Activated naive CD4-positive, alpha-beta T cell treated with anti-CD3 and anti-CD28 coated beads for 36 hours (primary cell): ENCODE measurements at places on chromosomes 7 and 10. TPM values are rescaled to one million over a fixed set of nuclear protein-coding genes. Genes with fewer than 3 reads are reported as not detected.

DNA sequence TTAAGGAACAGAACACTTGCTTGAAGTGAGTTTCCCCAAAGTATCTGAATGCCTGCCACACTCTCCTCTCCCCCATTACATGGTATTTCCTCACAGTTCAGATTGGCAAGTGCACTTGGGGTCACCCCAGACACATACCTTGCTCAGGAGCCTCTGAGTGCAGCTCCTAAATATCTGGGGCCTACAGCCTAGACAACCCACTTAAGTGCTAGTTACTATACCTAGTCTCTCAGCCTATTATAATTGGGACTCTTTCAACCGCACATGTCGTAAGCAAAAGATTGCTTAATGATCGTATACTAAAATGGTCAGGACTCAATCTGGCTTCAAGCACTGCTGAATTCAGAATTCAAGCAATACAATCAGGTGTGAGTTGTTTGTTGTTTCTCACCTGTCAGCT, 19.9 kb downstream of the TMEM176B start:
- no peak for DNase-seq

NPC1L1 gene
- not detected for total RNA-seq

DNA sequence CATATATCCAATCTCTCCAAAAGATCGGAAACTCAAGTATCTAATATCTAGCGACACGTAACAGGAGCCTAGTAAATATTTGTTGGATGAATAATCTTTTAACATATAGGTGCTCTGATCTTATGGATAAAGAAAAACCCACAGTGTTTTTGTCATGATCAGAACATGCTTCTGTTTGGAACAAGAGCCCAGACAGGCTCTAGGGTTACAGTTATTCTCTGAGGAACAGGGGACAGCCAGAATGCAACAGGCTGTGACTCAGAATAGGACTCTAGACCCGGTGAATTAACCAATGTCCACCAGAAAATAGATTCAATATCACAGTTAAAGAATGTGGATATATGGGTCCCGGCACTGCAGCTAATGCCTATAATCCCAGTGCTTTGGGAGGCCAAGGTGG, 296.1 kb upstream of the FZD8 start:
- no peak for DNase-seq

LRRC17 gene
- total RNA-seq, result not detected

HPS6 gene
- 8.8 TPM for total RNA-seq

DNA sequence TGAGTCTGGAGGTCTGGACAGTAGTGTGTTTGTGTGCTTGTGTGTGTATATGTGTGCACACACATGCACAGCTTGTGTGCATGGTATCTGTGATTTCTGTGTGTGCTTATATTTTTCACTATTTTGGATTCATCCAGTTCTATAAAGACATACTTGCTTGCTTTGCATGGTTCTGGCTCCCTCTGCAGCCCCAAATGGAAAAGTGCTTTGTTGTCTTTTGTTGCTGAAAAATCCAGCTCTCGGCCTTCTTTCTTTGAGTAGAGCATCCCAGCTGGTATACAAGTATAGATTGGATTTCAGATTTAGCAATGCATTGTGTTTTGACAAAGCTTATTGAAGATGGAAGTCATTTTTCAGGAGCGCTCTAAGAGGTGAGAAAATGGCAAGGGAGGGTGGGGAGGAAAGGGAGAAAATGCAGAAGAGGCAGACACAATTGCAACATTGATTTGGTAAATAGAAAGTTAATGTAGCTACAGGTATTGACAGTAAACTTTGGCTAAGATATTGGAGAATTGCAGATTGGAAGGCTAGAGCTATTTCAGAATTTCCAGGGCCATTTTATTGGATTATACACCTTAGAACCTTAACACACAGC, 333.9 kb downstream of the AUTS2 start:
- DNase-seq, result no peak

DNA sequence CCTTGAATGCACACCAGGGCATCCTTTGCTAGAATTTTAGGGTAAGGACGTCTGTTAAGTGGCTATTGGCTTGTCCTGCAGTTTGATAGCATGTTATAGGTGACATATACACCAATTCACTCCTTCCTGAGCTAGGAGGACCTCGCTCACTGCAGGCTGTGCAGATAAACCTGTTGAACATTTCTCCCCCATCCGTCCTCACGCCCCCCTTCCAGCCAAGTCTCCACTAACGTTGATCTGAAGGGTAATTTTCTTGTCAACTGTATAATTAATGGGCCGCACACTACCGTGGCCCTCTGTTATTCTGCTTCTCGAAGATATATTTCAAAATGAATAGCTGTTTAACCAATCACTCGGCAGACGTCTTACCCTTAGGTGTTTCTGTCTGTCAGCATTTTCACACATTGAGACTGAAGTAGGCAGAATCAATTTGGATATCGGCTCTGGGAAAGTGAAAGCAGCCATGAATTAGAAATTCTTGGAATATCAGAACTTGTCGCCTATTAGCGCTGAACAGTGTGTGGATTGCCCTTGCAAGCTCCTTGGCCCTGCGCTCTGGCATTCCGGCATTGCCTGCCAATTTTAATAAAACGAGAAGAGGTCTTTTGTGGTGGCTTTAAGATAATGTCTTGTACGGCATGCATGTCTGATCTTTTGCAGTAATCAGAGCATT, 905.3 kb downstream of the TYW1 start:
- no peak for DNase-seq

- no peak for DNase-seq
Measured at GRCh38 chr7:100077205-100077604, 4.3 kb downstream of the ZNF3 start.

DNA sequence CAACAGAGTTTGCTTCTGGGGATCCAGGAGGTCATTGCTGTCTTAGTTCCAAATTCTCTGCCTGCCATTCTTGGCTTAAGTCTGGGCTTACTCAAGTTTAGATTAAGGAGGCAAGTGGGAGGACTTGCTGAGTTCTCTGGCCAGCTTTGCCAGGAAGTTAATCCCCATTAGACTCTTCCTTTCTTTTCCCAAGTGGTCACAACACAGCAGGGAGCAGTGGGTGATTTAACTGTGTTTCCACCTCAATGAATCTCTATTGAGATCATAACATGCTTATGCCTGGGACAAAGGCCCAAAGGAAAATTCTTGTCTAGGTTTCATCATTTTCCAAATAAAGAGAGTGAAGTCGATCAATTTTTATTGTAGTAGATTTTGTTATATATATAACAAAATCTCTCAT, 1159.6 kb downstream of the SORCS3 start:
- no peak for DNase-seq

HOXA4 gene
- total RNA-seq, result not detected

- DNase-seq, result no peak
Measured at GRCh38 chr10:17744341-17744861, 7.6 kb upstream of the TMEM236 start.

- no peak for DNase-seq
Measured at GRCh38 chr10:114908896-114909295, 29.1 kb upstream of the TRUB1 start.

DNA sequence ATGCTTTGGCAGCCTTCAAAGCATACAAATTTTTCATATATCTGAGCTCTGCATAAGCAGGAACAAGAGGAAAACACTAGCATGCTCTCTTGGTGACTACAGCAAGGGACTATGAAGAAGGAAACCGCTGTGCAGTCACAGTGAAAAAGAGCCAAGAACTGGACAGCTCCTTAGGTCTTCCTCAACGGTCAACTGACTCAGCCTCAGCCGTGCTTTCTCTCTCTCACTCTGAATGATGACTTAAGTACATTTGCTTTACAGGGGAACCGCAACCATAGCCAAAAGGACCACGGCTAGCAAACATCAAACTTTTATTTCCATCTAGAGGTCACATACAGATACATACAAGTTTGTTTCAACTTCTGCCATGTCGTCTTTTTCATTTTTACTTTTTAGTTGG, 69.9 kb downstream of the HYCC1 start:
- DNase-seq, result no peak

- DNase-seq, result no peak
Measured at GRCh38 chr7:20964281-20964918, 177.7 kb upstream of the SP8 start.
